ENCODE measurements at places on chromosomes 16 and 17.

- DNase-seq = no peak
Measured at GRCh38 chr17:48835971-48836370, 5.1 kb downstream of the CALCOCO2 start.

DNA sequence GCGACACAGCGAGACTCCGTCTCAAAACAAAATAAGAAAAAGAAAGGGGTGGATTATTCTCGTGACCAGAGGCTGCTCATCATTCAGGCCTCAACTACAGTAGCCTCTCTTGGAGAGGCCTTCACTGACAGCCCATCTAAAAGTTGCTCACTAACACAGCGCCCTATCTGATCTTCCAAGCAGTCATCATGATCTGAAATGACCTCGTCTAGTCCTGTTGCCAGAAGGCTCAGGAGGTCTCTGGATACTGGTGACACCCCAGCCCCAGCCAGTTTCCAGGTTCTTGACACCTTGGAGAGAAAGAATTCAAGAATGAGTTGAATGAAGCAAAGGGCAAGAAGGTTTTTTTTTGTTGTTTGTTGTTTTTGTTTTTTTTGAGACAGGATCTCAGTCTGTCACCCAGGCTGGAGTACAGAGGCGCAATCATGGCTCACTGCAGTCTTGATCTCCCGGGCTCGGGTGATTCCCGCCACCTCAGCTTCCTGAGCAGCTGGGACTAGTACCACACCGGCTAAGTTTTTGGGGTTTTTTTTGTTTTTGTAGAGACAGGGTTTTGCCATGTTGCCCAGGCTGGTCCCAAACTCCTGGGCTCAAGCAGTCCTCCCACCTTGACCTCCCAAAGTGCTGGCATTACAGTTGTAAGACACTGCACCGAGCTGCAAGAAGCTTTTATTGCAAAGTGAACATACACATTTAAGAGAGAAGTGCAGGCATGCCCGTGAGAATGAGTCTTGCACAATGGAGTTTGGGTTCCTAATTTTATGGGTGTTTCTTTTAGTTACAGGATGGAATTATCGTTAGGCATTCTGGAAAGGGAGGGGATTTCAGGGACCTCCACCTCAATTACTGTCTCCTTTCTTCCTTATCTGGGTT lies 2.7 kb upstream of the ZC3H7A start:
- no peak for DNase-seq

DNA sequence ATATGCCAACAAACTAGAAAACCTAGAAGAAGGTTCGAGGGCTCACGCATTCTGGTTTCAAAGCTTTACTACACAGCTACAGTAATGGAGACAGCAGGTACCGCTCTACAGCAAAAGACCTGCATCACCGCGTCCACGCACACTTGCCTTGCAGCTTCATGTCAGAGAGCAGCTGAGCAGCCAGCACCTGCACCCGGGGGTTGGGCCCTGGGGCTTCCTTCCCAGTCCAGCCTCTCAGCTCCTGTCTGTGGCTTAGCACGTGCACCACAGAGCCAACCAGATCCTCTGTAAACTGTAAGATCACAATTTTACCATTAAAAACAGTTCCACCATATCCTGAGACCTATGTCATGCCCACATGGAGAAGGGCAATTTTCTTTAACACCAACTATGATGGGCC lies 15.3 kb downstream of the MEAK7 start:
- DNase-seq = no peak

DNA sequence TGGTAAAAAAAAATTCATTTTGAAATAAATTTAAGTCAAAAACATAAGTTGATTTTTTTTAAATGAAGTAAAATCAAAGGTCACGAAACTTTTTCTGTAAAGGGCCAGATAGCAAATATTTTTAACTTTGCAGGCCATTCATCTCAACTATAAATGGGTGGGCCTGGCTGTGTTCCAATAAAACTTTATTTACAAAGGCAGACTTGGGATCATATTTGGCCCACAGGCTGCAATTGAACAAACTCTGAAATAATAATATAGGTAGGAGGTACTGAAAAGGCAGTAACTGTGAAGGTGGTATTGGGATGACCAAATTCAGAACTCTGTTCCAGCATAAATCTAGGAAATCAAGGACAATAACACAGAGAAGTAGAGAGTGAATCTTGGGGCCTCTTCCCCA lies 12.2 kb upstream of the EMP2 start:
- DNase-seq = no peak

DNA sequence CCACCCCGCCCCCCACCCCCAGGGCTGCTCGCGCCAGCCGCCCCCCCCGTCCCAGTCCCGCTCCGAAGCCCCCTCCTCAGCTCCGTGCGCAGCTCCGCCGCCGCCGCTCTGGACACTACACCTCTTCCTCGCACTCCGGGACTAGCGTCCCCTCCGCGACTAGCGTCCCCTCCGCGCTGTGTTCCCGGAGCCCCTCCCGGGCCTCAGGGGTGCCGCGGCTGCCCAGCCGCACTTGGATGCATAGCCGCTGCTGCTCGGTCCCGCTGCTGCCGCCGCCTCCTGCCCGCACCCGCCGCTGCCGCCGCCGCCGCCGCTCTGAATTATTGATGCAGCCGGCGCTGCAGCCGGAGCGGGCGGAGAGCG lies at the start of gene CBLN1:
Gene CBLN1 (minus strand): TSS at position 359 of the 363 bp plus-strand sequence. CDS start 373 bp downstream, outside the sequence.
- no peak for DNase-seq

DNA sequence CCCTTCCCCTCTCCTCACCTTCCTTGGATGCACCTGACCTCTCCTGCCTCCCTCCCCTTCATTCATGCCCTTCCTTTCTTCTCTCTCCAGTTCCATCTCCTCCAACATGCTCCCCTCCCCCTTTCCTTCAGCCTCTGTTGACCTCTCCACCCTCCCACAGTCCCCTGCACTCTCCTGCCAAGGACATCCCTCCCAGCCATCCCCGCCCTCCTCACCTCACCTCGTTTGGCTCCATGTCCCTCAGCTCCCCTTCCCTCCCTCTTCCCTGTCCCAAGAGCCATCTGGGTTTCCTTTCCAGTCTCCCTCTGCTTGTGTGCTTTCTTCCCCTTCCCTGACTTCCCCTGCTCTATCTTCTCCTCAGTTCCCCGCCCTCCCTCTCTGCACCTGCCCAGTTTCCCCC lies 819.7 kb downstream of the KCNJ18 start:
- no peak for DNase-seq

DNA sequence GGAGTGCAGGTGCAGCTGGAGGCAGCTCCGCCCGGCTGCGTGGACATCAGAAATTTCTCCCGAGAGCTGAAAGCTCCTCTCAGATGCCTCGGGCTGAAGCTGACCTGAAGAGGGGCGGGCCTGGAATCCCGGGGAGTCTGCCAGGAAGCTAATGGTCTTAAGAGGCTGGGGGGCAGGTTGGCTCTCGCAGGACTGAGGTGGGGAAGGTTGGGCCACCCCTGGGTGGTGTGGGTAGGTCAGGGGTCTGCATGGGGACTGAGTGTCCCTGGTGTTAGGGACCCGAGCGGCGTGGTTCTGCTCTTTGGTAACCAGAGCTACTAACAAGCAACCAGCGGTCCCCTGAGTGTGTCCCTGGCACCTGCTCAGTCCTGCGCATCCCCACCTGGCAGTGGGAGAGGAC lies 3.5 kb downstream of the CHMP6 start:
- DNase-seq = no peak

- DNase-seq = no peak
Measured at GRCh38 chr16:8581831-8582580, 8.3 kb downstream of the TMEM114 start.

DNA sequence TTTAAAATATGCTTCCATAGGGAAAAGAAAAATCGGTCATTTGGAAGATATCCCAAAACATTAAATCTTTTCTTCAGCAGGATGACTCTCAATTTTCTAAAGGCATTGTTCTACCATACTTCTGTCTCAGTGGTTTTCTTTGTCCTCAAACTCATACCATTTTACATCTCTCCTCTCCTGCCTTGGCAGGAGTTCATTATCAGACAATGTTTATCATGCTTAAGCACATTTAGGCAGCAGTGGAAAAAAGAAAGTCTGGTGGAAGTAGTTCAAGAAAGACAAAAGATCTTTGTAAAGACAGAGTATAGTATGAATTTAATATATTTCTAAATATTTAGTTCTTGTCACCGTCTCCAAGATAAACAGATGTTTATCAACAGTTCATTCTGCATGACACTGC lies 68.2 kb downstream of the CDK12 start:
- no peak for DNase-seq

DNA sequence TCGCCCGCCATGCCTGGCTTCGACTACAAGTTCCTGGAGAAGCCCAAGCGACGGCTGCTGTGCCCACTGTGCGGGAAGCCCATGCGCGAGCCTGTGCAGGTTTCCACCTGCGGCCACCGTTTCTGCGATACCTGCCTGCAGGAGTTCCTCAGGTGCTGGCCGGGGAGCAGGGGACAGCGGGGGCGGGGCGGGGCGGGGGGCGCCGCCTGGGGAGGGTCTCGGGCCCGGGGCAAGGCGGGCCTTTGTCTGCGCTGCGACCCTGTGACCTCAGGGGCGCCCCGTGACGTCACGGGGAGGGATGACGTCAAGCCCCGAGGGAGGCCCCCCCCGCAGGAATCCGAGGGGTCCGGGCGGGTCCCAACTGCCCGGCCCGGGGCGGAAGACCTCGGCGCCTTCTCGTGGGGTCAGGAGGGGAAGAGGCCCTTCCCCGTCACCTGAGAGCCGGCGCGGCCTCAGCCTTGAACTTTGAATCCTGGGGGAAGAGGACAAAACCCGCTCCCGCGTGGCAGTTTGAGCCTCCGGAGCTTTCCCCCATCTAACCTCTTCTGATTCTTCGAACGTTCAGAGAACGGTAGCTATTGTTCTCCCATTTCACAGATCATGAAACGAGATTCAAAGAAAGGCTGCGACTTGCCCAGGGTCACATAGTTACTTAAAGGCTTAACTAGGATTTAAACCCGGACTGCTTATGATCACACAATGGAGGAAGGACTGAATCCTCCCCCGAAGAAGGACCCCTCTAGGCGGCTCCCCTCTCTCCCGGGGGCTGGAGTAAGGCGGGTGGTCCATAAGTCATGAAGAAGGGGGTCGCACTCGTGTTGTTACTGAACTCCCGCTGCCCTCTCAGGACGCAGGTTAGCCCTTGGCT lies 527 bp downstream of the TRAF4 start:
- peak; percentile 43 for DNase-seq

GRCh38 chr16:67164599-67165061 lies at the start of gene HSF4:
HSF4 (plus strand) TSS chr16:67164745; CDS start chr16:67164812, 67 bp downstream.
- no peak for DNase-seq

GRCh38 chr16:82384949-82385348 lies 214.9 kb upstream of the MPHOSPH6 start:
- DNase-seq = no peak

Data from stimulated activated CD4-positive, alpha-beta T cell treated with anti-CD3 and anti-CD28 coated beads, Interleukin-1b, Interleukin-23, amount 100 ng/mL, for 24 hours (primary cell).